Umbilical cord (tissue), 2 donors: ENCODE measurements at places on chromosomes 1 and 21.

GRCh38 chr1:50860702-50861101, 99.4 kb downstream of the FAF1 start:
- no peak for DNase-seq

GRCh38 chr1:167043752-167044488, 46.3 kb downstream of the GPA33 start:
- DNase-seq = peak; percentile 82

DNA sequence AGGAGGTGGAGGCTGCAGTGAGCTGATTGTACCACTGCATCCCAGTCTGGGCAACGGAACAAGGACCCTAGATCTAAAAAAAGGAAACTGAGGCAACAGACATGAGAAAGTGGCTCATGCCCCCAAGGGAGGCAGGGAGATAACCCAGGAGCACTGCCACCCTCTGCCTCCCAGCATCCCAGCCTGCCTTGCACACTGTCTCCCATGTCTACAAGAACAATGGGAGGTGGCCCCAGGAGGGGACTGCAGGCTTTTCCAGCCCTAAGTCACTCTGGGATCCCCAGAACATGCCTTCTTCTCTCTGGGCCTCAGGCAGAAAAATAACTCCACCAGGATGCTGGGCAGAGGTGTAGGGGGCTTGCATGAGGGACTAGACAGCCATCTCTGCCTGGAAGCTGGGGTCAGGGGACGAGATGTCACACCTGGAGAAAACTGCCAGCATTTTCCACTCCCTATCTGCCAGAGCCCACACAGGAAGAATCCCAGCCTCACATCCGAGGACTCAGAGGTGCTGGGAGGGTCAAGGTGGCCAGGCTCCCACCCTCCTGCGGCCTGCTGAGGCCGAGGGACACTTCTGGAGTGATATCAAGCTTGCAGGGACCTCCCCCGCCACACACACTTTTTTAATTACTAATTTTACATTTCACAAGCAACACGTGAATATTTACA, 21.4 kb downstream of the RUNX3 start:
- DNase-seq = no peak

DNA sequence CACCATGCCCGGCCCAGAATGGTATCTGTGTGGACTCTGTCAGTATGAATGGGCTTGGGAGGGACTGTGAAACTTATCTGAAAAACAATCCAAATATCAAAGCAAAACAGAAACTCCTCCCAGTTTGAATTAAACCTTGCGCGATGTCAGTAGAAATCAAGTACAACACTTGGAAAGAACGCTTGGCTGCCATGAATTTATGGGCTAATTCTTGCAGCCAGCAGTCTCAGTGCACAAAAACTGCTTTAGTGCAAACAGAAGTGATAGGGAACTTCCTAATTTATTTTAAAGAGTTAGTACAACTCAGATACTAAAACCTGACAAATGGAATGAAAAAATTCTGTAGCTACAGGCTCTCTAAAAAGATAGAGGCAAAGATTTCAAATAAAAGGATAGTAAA, 8.5 kb downstream of the CLCA1 start:
- no peak for DNase-seq

DNA sequence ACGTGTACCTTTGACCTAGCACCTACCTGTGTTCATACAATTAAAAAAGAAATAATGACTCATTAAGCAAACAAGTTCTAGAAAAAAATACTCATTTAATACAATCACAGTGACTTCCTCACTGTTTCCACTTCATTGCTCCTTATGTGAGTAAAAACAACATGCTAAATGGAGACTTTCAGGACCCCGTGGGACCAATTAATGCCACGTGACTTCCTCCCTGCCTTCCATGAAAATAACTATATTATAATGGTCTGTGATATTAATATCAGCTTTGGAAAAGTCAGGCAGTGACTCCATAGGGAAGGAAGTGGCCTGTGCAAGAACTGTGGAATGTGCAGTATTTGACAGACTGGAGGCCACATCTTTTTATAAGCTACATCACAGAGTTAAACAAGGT, 337.8 kb downstream of the HLX start:
- peak; percentile 29 for DNase-seq

DNA sequence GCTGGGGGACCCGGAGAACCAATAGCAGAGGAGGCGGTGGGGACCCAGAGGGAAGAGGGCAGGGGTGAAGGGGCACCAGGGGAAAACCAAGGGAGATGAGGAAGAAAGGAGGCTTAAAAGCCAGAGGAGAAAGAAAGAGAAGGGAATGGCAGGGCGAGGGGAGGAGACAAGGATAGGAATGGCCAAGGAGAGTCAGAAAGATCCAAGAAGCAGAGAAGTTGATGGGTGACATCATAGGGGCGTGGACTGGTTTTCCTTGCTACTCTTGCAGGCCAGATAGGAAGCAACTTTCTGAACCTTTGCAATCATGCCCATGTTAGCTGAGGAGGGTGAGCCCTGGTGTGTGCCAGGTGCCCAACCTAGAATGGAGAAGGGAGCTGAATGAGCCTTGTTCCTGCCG, 5.4 kb downstream of the NPR1 start:
- DNase-seq = peak; percentile 34
